Fibroblast of skin of scalp (primary cell): ENCODE measurements at places on chromosomes 1 and 21.

GRCh38 chr1:171741872-171742576 lies at the start of gene VAMP4:
Gene VAMP4 (minus strand): TSS chr1:171742065. CDS start chr1:171738414, 3,651 bp downstream.
- peak; percentile 83 for DNase-seq

GRCh38 chr21:42478504-42478903 lies 17.5 kb downstream of the RSPH1 start:
- DNase-seq, result no peak

DNA sequence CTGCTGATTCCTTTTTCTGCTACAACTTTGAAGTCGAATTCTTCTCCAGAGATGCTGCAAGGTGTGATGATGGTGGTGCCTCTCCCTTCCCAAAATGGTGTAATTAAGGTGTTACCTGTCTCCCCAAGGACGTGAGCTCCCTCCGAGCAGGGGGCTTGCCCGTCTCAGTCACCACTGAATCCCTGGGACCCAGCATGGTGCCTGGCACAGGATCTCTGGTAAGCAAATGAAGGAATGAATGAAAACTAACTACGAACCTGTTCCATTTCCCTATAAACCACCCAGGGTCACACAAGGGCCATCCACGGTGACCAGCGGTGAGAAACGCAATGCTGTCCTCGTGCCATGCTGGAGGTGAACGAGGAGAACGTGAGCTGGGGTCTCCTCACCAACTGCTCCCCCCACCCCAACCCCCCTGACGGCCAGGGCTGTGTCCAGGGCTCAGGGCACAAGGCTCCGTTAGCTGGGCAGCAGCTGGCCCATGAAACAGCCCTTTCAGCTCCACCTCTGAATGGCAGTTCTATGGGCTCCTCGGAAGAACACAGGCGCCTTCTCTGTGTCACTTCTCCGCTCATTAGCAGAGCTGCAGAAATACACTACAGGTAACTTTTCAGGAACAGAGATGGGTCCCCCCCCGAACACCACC lies 2.2 kb upstream of the MATN1 start:
- no peak for DNase-seq

DNA sequence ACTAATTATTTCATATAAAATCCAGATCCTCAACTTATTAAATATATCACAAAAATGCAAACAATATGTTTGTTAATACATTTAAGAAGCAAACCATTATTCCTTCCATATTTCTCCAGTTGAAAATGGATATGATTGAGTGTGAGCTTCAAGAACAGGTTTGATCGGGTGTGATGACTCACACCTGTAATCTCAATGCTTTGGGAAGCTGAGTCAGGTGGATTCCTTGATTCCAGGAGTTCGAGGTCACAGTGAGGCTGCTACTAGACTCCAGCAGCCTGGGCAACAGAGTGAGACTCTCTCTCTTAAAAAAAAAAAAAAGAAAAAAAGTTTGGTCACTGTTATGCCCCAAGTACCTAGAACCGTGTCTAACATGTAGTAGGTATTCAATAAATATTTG lies 42.9 kb upstream of the RRP15 start:
- no peak for DNase-seq

- DNase-seq, result no peak
These were observed 64.0 kb downstream of the MEGF6 start for GRCh38 chr1:3547055-3548005.

GRCh38 chr1:181485287-181486097 lies 2.2 kb downstream of the CACNA1E start:
- DNase-seq, result no peak

- DNase-seq, result no peak
These were observed 28.0 kb downstream of the RRP1 start for GRCh38 chr21:43817157-43818086.

DNA sequence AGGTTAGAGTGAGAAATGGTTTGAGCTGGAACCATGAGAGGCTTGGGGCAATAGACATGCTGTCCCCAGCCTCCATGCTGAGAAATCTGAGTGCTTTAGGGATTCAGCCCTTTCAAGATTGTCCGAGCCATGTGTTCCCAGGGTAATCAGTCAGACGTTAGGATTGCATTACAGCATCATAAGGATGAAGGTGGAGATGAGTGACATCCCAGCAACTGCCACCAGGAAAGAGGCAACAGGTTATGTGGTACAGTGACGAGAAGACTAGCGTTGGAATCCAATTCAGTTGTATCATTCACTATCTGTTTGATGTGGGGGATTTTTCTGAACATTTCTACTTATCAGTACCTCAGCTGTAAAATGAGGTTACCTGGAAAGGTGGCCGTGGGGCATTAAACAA lies 1.7 kb downstream of the CAMK1G start:
- DNase-seq, result no peak

DNA sequence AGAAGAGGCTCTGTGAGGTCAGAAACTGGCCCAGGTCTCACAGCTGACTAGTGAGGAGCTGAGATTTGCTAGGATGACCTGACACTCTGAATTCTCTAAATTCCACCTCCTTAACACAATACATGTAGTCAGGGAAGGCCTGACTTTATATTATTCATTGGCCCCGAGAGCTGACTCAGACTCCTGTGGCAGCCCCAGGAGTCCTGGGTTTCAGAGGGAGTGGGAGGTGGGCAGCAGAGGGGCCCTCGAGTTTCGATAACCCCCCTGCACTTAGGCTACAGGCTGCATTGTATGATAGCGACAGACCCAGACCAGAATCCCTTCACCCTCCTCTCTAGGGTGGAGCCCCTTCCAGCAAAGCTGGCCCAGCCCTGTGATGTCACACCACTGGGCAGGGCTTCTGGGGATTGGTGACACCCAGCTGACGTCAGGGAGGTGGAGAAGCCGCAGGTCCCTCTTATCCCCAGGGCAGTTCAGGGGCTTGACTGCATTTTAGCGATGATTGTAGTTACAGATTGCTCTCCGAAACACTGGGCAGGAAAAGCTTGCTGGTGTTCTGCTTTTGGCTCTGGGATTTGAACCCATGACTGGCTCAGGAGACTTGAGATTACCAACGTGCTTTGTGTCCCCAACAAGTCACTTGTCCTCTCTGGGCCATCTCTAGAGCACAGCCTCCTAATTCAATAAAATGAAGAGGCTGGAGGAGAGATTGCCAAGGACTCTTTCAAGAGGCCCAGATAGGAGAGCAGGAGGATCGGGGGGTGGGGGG lies 17.0 kb upstream of the GPR37L1 start:
- DNase-seq, result peak; percentile 56

- no peak for DNase-seq
These were observed 28.6 kb upstream of the JUN start for GRCh38 chr1:58812468-58812867.

DNA sequence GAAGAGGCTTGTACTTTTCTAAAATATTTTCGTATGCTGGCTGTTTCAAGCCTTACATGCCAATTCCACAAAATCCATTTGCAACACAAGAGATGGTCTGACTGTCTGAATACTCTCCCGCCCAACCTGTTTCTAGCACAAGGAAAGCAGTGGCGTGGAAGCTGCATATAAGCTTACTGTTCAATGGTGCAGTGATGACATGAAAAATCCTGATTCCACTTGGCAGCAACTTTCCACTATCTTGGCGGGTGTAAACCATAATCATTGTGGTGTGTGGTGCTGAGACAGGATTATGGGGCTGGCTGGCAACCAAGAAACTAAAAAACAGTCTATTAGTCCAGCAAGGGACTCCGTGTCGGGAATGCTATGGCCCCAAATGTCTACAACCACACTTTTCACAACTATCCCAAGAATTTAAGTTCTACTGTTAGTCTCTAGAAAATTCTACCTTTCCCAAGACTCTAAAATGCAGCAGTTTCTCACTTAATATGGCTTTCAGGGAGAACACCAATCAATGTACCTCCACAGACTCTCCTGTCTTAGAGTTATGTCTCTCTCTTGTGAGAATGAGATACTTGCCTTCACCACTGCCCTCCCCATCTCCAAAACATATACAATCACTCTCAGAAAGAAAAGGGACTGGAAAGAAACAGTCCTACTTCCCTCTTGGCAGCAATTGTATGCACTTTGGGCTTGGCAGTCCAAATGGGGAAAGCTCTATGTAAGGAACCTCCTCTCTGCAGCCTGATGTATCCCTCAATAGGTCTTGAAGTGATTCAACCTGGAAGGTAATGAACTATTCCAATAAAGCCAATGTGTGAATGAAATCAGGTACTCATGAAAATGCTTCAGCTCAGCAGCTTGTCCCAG lies 9.5 kb downstream of the COLGALT2 start:
- peak; percentile 40 for DNase-seq

DNA sequence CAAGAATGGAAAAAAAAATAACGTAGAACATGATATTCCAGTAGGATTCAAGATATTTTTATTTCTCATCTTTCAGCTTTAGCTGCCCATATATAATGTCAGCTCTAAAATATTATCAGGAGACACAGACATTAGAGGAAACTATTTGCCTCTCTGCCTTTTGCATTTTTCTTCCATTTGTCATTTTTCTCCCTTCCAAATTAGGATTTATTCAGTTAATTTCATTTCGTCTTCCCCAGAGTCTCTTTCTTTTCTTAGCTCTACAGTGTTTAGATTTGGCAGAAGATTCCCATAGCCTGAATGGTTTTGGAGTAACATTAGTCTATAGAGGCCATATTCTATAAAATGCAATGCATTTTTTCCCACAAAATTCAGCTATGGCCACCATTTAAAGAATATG lies 5.1 kb upstream of the ENAH start:
- peak; percentile 90 for DNase-seq

DNA sequence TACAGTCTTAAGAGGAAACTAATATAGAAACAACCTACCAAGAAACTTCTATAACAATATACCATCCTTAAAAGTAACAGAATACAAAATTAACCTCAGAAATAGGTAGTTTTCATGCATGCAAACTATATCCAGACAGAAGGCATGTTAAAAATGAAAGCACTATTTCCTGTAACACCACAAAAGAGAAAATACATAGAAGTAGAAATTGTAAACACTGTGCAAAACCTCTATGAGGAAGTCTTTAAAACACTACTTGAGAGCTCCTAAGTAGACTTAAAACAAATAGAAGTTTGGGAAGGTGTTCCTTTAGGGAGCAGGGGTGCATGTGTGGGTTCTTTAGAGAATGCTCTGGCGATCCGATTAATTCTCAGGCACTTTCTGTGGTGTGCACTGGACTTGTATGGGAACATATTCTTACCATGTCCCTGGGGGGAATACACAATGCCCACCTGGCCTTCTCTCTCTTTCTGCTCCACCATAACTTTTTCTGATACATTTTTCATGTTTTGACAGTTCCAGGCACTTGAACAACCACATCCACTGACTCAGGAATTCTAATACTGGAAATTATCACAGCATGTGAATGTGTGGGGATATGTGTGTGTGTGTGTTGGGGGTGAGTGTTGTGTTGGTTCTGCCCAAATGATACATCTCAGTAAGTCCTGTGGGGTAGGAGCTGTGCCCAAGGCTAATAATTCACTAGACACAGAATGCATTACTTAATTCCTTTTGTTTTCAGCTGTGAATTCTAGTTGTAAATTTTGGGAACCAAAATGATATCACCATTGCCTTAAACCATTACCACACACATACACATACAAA lies 866.3 kb upstream of the B3GALT2 start:
- no peak for DNase-seq

DNA sequence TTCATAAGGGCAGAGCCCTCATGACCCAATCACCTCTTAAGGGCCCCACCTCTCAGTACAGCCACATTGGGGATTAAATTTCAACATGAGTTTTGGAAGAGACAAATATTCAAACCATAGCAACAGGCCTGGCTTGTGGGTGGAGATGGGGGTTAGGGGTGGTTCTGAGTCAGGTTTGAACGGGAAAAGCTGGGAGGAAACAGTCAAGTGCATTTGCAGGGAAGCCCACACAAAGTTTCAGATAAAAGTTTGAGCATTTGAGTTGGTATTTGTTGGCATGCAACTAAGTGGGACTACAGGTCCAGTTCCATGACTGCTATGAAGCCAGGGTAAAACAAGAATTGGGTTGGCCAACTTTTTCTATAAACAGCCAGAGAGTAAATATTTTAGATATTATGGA lies 21.0 kb upstream of the PADI2 start:
- DNase-seq, result no peak

- no peak for DNase-seq
These were observed 19.1 kb upstream of the HDAC1 start for GRCh38 chr1:32272557-32273390.

GRCh38 chr1:53583021-53583867 lies 124.0 kb downstream of the DMRTB1 start:
- peak; percentile 89 for DNase-seq

DNA sequence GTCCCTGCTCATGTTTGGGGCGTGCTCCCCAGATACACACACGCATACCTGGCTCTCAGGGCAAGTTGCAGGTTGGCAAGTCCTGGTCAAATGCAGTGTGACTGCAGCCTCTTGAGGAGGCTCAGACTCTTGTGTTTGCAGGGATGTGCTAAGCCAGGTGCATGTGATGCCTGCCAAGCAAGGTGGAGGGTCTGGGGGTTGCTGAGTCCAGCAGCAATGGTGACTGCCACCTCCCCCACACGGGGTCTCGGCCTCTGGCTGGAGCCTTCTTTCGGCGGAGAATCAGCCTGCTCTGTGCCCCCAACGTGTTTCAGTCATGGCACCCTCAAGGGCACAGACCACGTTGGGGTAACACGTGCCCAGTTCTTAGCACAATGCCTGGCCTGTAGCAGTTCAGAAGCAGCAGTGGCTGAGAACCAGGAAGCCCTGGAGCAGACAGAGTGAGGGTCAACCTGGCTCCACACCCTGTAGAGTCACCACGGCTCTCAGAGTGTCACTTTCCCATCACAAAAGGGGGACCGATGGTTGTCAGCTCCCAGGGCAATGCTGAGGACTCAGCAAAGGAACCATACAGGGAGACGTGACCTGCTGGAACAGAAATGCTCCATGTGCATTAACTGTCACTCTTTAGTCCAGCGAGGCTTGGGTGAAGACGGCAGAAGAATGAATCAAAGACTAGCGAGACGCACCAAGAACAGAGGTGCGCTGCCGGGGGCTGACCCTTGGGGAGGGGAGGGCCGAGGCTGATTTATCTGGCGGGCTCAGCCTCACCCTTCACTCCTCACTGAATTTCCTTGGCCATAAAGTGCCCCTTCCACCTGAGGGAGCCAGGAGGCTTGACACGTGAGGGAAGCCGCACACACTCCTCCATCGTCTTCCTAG lies 109.0 kb downstream of the PGBD5 start:
- DNase-seq, result no peak

GRCh38 chr1:85283475-85284199 lies 7.2 kb upstream of the BCL10 start:
- DNase-seq, result no peak

- DNase-seq, result peak; percentile 15
These were observed 68.2 kb downstream of the POFUT2 start for GRCh38 chr21:45219517-45219916.

DNA sequence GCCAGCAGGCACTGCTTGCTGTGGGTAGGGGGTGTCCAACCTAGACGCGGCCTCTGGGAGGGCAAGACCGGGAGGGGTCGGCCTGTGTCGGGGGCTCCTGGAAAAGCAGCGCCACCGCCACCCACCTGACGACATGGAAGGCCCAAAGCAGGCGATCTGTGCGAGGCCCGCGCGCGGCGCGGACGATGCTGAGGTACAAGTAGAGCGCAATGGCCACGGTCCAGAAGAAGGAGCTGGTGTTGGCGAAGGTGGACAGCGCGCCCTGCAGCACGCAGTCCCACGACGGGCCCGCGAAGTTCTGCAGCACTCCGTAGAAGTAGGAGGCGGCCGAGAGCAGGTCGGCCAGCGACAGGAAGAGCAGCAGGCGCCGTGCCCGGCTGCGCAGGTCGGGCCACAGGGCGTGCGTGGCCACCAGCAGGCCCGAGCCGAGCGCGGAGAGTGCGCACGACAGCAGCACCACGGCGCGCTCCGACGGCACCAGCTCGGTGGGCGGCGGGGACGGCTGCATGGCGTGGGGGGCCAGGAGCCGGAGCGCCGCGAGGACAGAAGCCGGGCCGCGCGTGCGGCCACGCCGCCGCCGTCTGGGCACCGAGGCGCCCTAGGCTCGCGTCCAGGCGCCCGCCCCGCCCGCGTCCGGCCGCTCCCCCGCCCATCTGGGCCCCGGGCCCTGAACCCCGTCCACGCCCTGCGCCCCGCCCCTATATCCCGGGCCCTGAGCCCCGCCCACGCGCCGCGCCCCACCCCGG lies at the start of gene GPR157:
TSS of gene GPR157 (minus strand) at position 583 of the 746 bp plus-strand sequence. CDS start at position 508, 75 bp downstream.
- peak; percentile 72 for DNase-seq
